ENCODE measurements at places on chromosomes 16 and 17.

DNA sequence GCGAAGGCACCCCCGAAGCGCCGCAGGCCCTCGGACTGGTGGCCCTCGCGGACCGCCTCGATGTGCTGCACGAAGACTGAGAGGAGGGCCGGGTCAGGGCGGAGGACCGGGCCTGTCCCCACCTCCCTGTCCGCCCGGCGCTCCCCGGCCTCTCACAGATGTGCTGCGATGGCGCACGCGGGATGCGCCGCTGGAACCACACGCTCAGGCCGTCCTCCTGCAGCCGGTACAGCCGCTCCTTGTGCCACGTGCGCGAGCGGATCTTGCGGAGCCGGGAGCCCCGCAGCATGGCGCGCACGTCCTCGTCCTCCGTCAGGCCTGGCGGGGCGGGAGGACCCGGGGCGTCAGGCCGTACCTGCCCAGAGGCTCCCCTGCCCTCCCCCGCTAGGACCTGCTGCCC lies 11.3 kb downstream of the PLCD3 start:
- no peak for DNase-seq

DNA sequence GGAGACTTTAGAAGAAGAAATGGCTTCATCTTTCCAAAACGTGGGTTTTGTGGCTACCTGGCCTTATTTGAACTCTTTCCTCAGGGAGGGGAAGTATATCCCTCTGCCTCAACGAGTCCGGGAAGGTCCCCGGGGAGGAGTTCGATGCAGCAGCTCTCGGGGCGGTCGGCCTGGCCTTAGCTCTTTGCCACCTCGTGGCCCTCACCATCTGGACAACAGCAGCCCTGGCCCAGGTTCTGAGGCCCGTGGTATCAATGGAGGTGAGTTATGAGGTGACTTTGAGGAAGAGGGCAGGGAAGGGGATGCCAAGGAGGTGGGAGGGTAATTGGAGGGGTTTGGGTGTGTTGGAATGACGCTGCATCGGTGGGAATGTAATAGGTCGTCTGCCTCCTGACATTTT lies 7.7 kb downstream of the ATXN2L start:
- DNase-seq = no peak

- no peak for DNase-seq
These were observed 22.6 kb downstream of the IST1 start for GRCh38 chr16:71917900-71918299.

DNA sequence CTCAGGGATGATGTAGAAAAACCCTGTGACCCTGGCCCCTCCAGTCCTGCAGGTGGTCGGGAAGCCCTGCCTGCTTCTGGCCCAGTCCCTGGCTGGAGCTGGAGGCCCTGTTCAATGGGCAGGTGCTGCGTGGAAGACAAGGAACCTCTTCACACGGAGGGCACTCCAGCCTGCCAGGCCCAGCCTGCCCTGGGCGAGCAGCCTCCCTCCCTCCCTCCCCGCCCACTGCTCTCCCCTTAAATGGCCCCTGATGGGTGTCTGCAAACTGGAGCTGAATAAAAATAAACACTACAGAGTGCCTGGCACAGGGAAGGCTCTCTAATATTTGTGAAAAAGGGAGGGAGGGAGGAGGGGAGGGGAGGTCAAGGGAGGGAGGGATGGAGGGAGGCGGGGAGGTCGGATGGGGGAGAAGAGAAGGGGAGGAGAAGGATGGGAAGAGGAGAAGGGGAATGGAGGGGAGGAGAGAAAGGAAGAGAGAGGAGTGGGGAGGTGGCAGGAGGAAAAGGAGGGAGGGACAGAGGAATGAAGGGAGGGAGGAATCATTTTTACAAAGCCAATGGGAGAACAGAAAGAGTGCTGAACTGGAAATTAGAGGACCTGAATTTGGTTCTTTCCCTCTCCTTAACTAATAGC lies 222.8 kb upstream of the TNRC6C start:
- peak; percentile 6 for DNase-seq

DNA sequence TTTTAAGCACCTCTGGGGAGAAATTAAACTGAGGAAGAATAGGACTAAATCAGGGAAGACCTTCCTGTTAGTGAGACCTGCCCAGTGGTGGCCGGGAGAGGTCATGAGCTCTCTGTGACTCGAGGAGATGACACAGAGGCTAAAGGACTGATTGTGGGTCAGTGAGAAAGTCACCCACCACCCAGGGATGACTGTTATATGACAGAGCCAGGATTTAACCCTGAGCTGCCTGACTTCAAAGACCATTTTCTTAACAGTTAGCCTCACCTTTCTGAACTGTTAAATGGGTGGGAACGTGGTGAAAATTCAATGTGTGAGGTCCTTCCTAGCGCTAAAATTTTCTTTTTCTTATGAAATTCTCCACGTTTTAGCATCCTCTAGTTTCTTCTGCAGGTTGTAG lies 72.5 kb downstream of the WSB1 start:
- no peak for DNase-seq

DNA sequence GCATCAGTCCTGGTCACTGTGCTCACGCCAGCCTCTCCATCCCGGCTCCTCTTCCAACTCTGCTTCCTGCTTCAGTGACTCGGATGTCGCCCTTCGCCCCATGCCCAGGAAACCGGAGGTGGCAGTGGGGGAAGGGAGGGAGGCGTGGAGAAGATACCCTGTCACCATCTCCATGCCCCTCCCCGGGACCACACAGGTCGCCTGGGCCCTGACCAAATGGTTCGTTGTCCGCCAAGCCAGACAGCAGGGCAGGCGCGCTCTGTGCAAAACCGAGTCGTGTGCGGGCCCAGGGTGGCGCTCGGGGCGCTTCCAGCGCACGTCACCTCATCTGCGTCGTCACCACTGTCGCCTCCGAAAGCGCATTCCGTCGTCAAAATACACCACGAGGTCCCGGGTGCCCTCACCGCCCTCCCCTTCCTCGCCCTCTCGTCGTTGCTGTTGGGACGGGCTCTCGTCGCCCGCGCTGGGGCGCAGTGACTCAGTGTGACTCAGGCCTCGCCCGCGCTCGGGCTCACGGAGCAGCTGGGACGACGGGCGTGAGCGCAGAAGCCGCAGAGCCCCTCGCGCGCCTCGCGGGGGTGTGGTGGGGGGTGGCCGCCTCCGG lies 39.2 kb downstream of the ZNF778 start:
- DNase-seq = peak; percentile 74

- DNase-seq = no peak
These were observed 19.2 kb downstream of the PRKCB start for GRCh38 chr16:23855010-23855409.

GRCh38 chr16:47311738-47312505 lies 148.9 kb downstream of the ITFG1 start:
- no peak for DNase-seq

GRCh38 chr17:62706598-62707424 lies 79.3 kb downstream of the MRC2 start:
- peak; percentile 50 for DNase-seq

DNA sequence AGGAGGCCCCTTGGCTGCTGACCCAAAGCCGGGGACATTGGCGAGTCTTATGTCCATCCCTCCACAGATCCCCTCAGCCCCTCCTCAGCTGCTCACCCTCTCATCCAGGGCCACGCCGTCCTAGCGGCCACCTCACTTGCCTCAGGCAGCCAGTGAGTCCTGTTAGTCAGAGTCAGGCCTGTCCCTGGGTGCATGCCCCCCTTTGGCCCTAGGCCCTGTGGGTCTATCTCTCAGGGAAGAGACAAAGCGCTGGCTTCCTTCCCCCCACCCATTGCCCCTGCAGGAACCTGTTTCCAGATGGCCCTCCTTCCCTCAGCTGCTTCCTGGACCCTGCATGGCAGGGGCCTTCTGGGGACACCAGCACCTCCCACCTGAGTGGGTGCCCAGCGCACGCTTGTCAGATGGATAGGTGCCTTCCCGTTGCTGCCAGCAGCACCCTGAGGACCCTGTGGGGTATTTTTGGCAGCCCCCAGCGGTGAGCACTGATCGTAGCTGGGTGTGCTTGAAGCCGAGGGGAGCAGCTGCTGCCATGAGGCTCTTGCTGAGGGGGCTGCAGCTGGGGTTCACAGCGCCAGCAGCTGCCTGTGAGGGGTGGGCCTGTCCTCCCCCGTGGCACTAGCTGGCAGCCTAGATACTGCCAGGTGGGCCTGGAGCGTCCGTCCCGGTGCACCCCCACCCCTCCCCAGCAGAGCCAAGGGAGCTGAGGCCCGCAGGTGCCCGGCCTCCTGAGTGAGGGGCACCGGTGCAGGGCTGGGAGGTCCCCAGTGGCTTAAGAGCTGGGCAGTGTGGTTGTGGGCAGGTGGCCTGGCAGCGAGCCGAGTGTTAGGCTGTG lies 8.4 kb downstream of the DBNDD1 start:
- DNase-seq = no peak

GRCh38 chr17:14950216-14950615 lies 314.9 kb downstream of the PMP22 start:
- DNase-seq = no peak

GRCh38 chr17:82929676-82930042 lies 89.8 kb upstream of the ZNF750 start:
- no peak for DNase-seq

- DNase-seq = no peak
These were observed 19.5 kb downstream of the GRB7 start for GRCh38 chr17:39757176-39757662.

- no peak for DNase-seq
These were observed 100.2 kb upstream of the SDK2 start for GRCh38 chr17:73744411-73744810.

Data from activated naive CD4-positive, alpha-beta T cell treated with anti-CD3 and anti-CD28 coated beads, Interleukin-2, amount 50 U/mL, for 72 hours (primary cell).